D721Med (cell line): ENCODE measurements at places on chromosomes 2 and 18.

DNA sequence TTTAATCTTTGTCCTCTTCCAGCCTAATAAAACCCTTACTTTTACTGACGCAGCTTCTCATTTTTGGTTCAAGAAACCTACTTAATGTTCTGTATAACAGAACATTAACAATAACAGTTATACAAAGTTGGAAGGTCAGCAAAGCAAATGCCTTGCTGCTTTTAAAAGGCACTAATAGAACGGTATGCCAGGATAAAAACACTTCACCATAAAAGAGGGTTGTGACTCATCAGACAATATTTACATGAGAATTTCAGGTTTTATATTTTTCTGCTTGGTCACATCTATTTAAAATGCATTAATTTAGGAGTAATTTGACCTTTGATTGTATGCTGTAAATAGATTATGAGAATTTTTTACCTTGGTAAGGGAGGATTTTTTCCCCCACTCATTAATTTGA is 3.0 kb downstream of the KLHL41 start:
- DNase-seq: no peak

- no peak for DNase-seq
Observed at GRCh38 chr2:210617732-210618330, 61.4 kb downstream of the CPS1 start.

DNA sequence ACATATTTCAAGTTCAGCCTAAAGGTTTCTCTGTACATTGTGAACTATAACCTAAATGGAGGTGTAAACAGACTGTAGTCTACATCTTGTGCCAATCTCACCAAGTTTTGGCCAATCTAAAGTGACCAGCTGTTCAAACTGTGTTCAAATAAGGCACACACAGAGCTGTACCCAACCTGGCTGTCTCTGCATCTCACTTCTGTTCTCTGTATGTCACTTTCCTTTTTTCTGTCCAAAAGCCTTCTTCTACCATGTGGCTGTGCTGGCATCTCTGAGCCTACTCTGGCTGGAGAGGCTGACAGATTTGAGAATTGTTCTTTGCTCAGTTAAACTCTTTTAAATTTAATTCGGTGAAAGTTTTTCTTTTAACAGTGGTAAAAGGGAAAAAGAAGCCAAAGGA is 817.9 kb downstream of the SOCS6 start:
- DNase-seq: no peak

DNA sequence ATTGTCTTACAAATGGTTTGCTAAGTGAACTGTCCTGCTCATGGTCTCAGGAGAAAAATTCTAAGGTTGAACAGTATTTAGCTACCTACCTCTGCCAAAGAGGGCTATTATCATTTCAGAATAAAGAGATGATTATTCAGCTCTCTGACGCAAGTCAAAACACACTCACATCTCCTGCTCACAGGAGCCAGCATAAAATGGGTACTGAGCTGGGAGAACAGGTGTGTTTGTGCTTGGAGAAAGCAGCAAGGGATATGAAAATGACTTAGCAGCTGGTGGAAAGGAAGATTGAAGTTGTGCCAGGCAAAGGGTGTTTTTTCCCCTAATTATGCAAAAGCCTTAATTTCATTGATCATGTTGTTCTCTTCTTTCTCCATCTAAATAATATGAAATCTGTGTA is 47.3 kb upstream of the TANK start:
- no peak for DNase-seq

GRCh38 chr2:39524061-39524460 is 87.0 kb upstream of the MAP4K3 start:
- no peak for DNase-seq

DNA sequence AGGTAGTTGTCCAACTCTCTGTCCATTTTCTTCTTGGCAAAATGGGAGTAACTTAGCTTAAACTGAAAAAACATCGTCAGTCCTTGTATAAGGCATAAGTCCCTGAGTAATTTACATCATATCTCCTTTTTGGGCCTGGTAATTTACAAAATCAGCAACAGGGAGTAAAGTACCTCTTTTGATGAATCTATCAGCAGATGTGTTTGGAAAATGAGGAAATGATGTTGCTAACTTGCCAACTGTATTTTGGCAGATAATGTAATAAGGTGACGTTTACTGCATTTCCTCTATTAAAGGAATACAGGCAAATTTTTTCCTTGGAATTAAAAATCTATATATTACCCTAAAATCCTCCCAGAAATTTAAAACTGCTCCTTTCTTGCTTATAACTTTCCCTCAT is 29.2 kb downstream of the ANKRD44 start:
- no peak for DNase-seq

- DNase-seq: no peak
Observed at GRCh38 chr2:144091622-144092021, 428.3 kb downstream of the ZEB2 start.

DNA sequence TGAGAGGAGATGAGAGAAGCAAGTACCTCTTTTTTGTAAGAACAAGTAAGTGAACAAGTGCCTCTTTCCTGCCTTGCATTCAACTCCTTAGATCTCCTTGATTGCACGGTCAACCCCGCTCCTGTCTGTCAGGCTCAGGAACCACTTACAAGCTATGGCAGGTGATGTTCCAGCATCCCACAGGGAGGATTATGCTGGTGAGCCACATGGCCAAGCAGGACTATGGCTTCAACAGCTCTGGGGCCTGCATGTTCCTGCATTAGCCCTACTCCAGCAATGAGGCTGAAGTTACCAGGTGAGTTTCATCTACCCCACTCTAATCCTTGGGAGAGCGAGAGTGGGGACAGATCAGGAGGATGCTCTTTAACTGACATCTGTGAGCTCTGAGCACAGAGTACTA is 29.5 kb downstream of the TTC32 start:
- no peak for DNase-seq

DNA sequence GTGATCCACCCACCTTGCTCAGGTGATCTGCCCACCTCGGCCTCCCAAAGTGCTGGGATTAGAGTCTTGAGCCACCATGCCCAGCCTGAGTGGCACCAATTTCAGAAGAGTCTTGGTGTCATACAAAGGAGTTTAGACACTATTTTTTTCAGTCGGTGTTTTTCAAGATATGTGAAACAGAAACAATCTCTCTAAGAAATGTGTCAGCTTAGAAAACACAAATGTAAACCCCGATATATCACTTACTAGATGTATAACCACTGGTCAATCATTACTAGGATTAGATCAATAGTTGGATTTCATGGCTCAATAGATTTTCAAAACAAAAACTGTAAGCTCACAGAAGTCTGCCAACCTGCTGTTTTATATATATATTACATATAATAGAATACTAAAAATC is 67.2 kb upstream of the FRZB start:
- DNase-seq: no peak

- DNase-seq: no peak
Observed at GRCh38 chr2:66985906-66986305, 411.2 kb upstream of the ETAA1 start.

GRCh38 chr2:71595569-71595968 is 142.2 kb downstream of the DYSF start:
- DNase-seq: no peak

GRCh38 chr2:168518555-168519066 is 62.5 kb downstream of the CERS6 start:
- DNase-seq: no peak

- no peak for DNase-seq
Observed at GRCh38 chr2:17814601-17815000, 1.7 kb upstream of the MSGN1 start.

GRCh38 chr2:100145893-100146656 is 3.7 kb upstream of the AFF3 start:
- no peak for DNase-seq

GRCh38 chr18:57660961-57661360 is 39.3 kb upstream of the NARS1 start:
- no peak for DNase-seq

GRCh38 chr2:139218181-139218580 is 438.0 kb upstream of the NXPH2 start:
- no peak for DNase-seq

DNA sequence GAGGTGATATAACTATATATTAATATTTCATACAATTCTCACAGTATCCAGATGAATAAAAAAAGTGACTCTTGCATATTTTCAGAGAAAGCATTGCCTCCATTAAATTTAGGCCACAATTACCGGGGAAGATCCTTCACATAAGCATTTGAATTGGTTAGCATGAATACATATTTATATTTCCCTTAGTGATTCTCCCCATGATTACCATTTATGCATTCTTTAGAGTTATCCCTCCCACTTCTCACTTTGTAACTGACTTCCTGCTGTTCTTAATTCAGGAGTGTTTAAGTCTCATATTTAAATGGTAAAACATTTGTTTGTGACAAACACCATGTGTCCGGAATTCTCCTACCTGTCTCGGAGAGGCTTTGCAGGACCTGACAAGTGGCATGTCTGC is 523.4 kb downstream of the CCDC85A start:
- DNase-seq: no peak

DNA sequence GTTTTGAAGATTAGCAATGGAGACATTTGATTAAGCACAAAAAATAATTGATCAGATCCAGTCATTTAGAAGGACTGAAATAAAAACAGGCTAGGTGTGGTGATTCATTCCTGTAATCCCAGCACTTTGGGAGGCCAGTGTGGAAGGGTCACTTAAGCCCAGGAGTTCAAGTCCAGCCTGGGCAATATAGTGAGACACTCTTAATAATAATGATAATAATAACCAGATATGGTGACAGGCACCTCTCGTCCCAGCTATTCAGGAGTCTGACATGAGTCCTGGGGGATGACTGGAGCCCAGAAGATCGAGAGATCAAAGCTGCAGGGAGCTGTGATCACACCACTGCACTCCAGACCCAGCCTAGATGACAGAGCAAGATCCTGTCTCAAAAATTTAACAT is 3.5 kb upstream of the FN1 start:
- DNase-seq: no peak

- DNase-seq: no peak
Observed at GRCh38 chr18:77206676-77207374, 42.8 kb upstream of the GALR1 start.

DNA sequence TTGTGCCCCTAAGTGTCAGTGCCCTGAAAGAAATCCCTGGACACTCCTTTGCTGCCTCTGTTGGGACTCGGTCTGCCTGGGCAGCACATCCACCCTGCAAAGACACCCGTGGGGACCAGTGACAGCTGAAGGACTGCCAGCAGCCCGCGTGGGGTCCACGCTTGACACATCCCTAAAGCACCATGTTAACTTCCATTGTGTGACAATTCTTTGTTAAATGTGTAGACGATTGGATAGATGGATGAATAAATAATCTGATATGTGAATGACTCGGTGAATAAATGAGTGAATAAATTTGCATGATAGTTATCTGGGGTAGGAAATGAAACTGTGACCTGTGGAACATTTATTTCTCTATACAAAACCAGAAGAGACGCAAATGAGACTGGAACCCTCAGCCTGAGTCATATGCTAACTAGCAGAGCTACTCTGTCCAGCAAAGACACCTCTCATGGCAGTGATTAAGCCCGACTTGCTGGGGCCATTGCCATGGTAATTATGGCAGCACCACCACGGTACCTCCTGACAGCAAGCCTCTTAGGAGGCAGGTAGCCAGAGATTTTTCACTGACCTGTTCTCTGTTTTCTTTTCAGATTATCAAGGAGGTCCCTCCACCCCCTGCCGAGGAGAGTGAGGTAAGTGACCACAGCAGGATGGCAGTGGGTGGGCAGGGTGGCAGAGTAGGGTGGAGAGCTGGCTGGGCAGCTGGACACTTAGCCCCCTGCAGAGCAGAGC is 156.8 kb downstream of the ANTXR1 start:
- no peak for DNase-seq

DNA sequence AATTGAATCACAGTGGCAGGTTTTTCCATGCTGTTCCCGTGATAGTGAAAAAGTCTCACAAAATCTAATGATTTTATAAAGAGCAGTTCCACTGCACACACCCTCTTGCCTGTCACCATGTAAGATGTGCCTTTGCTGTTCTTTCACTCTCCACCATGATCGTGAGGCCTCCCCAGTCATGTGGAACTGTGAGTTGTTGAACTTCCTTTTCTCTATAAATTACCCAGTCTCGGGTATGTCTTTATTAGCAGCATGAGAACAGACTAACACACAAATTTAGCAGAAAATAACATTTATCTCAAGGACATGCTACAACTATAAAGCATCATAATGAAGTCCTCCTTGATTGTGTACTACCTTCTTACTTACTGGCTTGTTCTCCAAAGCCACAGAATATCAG is 1526.0 kb downstream of the LRP1B start:
- no peak for DNase-seq

DNA sequence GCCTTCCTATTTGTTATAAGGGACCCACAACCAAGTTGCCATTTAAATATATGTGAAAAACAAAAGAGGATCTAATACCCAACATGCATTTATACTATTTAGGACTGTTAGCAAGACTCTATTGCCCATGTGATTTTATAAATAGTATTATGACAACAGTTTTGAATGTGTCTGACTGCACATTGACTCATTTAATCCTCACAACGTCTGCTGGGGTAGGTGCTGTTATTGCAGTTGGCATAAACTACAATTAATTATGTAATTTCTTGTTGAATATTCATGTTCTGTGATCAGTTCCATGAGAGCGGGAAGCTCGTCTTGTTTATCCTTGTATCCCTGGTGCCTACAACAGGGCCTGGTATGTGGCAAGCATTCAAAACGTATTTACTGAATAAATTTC is 53.7 kb downstream of the SH2D6 start:
- DNase-seq: no peak

DNA sequence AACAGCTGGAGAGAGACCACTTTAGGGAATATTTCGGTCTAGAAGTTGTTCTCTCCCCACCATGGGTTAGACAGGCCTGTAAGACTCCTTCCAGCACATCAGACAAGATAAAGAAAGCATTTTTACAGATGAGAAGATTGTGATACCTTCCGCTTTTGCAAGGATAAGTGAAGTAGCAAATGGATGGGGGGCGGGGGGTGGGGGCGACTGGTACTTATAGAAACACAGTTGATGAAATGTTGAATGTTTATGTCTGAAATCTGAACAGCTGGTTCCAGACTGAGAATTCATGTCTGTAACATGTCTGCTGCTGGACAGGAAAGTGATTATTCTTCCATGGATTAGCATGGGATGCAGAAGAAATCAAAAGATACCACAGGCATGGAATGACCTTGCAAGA is 90.5 kb upstream of the FN1 start:
- no peak for DNase-seq

GRCh38 chr2:239013678-239013976 is 165.7 kb downstream of the TWIST2 start:
- no peak for DNase-seq

GRCh38 chr2:156329031-156329926 is 3.2 kb downstream of the NR4A2 start:
- DNase-seq: no peak

- DNase-seq: no peak
Observed at GRCh38 chr2:32192418-32192817, 26.8 kb downstream of the SLC30A6 start.

DNA sequence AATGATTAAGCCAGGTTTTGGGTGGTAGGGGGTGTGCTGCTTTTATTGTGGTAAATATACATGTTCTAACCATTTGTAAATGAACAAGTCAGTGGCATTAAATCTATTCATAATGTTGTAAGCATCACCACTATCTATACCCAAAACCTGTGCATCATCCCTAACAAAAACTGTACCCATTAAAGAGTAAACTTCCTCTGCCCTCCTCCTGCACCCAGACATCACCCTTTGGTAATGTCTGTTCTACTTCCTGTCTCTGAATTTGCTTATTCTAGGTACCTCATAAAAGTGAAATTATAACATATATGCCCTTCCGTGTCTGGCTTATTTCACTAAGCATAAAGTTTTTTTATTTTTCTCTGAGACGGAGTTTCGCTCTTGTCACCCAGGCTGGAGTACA is 14.1 kb downstream of the RIF1 start:
- DNase-seq: no peak

GRCh38 chr2:147017951-147018645 is 826.7 kb upstream of the ACVR2A start:
- no peak for DNase-seq
